Activated T-helper 9 cell treated with anti-CD3 and anti-CD28 coated beads, Interleukin-2, amount 50 U/mL, for 16 hours (primary cell): ENCODE measurements at places on chromosomes 11 and 22.

- no peak for DNase-seq
These were observed 14.6 kb upstream of the NRGN start for GRCh38 chr11:124724979-124725718.

GRCh38 chr11:118046964-118047700 lies 29.7 kb upstream of the TMPRSS4 start:
- DNase-seq = no peak

DNA sequence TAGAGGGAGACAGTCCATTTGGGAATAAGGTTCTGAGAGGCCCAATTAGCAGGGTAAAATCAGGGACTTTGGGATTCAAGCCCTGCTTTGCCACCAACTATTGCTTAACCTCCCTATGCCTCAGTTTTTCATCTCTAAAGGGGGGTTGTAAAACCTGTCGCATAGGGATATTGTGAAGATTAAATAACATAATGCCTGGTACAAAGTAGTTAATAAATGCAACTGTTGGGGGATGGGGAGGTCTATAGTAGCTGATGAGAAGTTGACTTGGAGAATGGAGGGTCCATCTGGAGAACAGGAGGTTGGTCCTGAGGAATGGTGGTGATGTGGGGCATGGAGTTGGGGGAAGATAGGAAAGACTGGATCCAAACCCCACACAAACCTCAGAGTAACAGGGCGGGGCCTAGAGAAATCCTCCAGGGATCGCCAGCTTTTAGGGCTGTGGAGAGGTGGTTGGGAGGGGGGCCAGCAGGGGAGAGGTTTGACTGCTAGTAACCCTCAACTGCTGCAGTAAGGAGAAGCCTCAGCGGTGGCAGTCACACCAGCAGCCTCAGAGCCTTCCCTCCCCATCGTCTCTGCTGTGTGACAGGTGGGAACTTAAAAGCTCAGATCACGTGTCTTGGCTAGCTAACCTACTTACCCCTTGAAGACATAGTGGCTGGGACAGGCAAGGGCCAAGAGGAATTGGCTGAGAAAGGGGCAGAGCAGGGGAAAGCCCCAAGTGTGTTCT lies 1.1 kb upstream of the ABCG4 start:
- DNase-seq = no peak

DNA sequence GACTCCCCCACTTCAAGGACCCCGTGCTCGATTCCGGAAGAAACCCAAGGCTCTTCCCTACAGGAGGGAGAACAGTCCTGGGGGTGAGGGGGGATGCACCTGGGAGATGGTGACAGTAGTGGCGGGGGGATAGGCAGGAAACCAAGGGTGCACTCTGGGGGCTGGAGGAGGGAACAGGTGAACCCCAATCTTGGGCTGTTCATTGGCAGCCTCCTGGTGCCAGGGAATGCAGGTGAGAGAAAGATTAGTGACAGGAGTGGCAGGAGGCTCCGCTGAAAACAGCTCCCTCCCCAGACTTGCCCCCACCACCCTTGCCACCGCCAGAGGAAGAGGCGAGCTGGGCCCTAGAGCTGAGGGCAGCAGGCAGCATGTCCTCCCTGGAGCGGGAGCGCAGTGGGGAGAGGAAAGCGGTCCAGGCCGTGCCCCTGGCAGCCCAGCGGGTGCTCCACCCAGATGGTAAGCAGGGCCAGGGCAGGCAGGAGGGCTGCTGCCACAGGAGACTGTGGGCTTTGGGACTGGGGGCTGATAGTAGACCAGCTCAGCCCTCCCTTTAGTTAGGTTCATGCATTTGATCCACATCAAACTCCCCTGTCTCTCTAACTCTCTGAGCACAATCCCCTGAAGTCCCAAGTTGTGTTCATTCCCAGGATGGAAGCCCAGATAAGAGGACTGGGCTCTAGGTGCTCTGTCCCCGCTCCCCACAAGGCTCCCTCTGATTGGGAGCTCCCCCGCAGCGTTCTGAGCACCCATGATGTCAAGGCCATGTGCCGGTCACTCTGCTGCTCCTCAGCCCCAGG lies 14.5 kb downstream of the ROBO3 start:
- DNase-seq = no peak

DNA sequence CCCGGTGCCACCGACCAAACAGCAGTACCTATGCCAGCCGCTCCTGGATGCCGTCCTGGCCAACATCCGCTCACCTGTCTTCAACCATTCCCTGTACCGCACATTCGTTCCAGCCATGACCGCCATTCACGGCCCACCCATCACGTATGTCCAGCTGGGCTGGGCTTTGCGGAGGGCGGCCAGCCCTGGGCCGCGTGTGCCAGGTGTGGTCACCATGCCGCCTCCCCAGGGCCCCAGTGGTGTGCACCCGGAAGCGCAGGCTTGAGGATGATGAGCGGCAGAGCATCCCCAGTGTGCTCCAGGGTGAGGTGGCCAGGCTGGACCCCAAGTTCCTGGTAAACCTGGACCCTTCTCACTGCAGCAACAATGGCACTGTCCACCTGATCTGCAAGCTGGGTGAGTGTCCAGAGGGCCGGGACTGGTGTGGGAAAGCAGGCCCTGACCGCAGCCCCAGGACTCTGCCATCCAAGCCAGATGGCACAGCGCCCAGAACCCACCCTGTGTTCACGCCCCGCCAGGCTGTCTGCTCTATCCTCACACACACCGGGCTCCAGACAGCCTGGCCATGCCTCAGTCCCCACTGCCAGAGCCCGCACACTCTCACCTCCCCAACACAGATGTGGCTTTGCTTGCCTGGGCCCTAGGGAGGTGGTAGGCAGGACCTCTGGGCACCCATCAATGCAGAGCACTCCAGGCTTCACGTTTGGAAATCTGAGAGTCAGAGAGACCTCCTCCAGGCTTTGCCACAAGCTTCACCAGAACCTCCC lies 77.6 kb downstream of the MED15 start:
- no peak for DNase-seq

DNA sequence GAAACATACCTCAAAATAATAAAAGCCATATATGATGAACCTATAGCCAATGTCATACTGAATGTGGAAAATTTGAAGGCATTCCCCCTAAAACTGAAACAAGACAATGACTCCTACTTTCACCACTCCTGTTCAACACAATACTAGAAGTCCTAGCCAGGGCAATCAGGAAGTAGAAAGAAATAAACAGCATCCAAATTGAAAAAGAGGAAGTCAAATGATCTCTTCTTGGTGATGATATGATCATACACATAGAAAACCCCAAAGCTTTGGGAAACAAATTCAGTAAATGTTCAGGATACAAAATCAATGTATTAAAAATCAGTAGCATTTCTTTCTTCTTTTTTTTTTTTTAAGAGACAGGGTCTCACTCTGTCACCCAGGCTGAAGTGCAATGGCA lies 109.9 kb downstream of the DLG2 start:
- no peak for DNase-seq

DNA sequence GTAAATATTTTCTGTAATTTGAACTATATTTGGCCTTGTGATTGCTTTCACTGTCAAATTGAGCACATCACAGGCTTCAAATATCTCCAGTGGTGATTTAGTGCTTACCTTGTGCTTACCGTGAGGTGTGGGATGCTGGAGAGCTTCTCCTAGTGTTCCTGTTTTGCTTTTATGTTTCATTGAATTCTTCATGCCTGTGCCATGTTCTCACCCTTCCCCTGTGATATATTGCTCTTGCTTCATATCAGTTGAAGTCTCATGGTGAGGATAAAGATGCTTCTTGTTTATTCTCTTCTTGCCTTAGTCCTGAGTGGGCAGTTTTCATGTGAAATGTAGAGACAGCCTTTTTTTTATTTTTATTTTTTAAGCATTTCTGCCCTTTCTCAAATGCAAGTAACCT lies 198.0 kb upstream of the PDGFD start:
- DNase-seq = no peak

DNA sequence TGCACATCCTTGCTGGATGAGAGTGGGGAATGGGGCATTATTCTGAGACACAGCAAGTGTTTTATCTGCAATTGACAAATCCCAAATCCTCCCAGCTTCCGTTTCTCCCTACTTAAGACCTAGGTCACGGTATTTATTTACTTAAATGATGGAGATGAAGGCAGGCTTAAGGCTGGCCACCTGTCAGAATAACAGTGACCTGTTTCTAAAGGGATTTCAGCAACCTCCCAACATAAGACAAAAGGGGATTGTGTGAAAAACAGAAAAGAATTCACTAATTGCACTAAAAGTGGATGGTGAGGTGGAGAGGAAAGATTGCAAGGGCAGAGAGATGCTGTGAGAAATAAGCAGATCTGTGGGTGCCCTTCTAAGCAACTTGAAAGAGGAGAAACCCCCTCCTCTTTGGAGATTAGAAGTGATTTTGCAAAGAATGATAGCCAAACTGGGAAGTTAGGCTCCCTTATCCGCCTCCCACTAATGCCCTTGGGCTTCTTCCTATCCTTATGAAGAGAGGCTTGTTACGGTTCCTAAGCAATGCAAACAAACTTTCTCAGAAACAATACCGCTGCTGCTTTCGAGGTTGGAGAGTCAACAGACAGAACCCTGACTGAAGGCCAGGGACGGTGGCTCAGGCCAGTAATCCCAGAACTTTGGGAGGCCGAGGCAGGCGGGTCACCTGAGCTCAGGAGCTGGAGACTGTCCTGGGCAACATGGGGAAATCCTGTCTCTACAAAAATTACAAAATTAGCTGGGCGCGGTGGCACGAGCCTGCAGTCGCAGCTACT lies 84.3 kb downstream of the ARL14EP start:
- DNase-seq = no peak

- DNase-seq = no peak
These were observed 228.6 kb downstream of the BRD1 start for GRCh38 chr22:49599039-49599438.

- DNase-seq = no peak
These were observed 28.0 kb downstream of the USP35 start for GRCh38 chr11:78216571-78217287.

- no peak for DNase-seq
These were observed 39.7 kb upstream of the MMP12 start for GRCh38 chr11:102914238-102915043.

DNA sequence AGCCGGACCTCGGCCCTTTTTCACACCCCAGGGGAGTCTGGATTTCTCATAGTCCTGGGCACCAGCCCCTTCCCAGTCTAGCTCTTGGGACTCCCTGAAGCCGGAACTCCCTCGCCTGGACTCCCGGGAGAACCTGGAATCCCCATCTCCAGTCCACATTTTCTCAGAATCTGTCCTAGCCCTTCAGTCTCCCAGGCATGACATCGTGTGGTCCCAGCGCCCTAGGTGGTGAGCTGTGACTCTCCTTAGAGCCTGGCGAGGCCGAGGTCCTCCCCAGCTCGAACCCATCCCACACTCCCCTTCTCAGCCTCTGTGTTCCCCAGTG lies 673 bp upstream of the DUSP18 start:
- DNase-seq = no peak

- DNase-seq = no peak
These were observed 47.9 kb downstream of the BLID start for GRCh38 chr11:122068141-122068540.

DNA sequence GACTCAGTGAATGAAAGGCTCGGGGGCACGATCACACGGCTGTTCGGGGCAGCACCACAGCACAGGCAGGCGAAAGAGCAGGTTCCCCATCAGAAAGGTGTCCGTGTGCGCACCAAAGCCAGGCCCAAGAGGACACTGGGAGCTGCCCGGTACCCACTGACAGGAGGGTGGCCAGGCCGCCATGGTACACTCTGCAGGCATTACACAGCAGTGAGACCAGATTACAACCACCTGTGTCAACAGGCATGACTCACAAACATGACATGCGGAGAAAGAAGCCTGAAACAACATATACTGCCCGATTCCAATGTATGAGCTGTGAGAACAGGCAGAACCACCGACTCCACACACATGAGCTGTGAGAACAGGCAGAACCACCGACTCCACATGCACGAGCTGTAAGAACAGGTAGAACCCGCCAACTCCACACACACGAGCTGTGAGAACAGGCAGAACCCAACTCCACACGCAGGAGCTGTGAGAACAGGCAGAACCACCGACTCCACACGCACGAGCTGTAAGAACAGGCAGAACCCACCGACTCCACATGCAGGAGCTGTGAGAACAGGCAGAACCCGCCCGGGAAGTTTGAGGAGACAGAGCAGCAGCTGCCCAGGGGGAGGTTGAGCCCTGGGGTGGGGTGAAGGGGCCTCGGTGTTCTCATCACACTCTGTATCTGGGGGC lies 32.6 kb downstream of the KIAA0930 start:
- DNase-seq = no peak

DNA sequence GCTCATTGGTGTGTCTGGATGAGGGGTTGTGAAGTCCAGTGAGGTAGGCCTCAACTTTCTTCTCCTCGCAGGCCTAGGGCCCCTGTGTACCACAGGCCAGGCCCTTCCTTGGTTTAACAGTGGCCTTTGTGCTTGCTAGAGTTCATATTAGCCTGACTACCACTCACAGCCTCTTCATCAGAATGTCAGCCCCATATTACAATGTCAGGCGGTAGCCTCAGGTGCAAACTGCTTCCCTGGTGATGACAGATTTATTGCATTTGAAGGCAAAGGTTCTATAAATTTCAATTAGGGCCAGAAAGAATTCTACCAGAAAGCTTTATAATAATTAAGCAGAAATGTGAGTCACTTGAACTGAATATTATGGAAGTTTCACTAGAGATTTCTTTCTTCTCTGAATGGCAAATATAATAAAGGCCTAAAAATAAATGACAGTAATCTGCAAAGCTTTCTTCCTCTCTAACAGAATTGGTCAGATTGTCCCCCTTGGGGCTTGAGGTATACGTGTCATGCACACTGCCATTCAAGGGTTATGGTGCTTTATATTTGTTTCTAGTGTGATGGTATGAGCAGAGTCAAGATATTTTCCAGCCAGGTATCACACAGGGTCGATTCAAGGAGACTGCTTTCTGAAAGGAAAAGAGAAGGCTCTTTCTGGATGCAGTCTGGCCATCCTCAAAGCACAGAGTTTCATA lies 210.3 kb downstream of the CWF19L2 start:
- no peak for DNase-seq
